ENCODE measurements at places on chromosomes 11 and 22.

DNA sequence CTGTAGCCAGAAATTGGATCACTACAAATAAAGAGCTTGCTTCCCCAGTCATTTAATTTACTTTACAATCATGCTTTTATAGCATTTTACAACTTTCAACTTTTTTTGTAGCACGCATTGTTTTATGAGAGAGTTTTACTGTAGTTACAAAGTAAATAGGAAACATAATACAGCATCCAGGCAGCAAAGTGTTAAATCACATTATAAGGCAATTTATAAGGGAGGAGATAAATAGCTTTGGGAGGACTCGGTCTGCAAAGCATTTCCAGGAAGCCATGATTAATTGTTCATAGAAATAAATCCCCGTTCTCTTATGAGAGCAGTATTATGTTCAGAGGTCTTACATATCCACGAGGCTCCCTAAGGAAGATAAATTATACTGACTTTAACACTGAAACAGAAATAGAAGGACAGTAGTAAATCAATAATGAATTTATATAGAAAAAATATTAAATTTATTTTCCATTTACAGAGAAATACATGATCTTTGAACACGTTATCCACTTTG is 792.6 kb upstream of the RAG2 start:
- no peak for DNase-seq

GRCh38 chr11:117230999-117231841 is 653 bp downstream of the PCSK7 start:
- no peak for DNase-seq

DNA sequence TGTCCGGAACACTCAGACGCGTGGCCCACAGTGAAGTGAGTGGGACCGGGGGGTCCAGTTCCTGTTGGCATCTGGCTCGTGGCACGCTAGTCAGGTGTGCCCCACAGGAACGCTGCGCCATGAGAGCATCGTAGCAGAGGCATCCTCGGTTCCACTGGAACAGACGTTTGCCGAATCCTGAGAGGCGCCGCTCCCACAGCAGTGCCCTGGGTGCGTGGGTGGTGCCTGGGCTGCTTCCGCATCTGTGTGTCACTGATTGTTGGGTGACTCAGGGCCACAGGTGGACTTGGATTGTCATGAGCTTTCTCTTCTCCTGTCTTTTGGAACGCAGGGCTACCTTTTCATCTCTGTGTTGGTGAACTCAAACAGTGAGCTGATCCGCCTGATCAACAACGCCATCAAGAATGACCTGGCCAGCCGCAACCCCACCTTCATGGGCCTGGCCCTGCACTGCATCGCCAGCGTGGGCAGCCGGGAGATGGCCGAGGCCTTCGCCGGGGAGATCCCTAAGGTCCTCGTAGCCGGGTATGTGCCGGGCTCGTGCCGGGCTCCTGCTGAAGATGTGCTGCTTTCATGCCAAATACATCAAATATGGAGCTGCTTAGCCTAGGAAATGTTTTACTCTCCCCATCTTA is 46.2 kb downstream of the AP2A2 start:
- no peak for DNase-seq

GRCh38 chr11:126172596-126173038 is 38.8 kb downstream of the RPUSD4 start:
- no peak for DNase-seq

GRCh38 chr11:100574894-100575769 is 112.0 kb upstream of the ARHGAP42 start:
- peak; percentile 59 for DNase-seq

DNA sequence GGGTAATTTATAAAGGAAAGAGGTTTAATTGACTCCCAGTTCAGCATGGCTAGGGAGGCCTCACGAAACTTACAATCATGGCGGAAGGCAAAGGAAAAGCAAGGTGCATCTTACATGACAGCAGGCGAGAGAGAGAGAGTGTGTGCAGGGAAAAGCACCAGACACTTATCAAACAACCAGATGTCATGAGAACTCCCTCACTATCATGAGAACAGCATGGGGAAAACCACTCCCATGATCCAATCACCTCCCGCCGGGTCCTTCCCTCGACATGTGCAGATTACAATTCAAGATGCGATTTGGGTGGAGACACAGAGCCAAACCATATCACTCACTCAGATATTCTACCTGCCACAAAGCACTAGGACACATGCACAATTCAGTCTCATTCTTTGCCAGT is 48.1 kb upstream of the HMGXB4 start:
- DNase-seq: no peak

DNA sequence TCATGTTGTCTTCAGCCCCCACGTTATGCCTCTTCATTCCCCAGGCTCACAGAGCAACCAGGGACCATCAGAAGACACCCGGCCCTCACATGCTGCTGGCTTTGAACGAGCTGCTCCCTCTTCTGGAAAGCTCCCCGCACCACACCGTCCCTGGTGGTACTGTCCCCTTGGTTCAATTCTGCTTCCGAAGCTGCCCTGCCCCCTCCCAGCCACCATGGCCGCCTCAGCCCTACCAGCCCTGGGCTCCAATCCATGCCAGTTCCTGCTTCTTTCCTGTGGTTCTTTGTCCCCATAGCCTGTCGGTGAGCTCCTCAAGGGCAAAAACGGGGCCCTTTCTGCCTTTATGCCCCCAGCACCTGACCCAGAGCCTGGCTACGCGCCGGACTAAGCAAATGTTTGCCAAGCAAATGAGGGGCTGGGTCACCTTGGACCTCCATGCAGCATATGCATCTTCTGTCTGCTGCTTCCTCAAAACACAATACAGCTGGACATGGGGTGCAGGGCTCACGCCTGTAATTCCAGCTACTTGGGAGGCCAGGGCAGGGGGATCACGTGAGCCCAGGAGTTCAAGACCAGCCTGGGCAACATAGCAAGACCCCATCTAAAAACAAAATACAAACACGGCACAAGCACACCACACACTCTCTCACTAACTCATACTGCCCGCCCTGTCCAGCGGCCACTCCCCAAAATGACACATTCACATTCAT is 21.3 kb downstream of the TNKS1BP1 start:
- DNase-seq: no peak

- no peak for DNase-seq
Observed at GRCh38 chr22:30326255-30326705, 461 bp downstream of the TBC1D10A start.

DNA sequence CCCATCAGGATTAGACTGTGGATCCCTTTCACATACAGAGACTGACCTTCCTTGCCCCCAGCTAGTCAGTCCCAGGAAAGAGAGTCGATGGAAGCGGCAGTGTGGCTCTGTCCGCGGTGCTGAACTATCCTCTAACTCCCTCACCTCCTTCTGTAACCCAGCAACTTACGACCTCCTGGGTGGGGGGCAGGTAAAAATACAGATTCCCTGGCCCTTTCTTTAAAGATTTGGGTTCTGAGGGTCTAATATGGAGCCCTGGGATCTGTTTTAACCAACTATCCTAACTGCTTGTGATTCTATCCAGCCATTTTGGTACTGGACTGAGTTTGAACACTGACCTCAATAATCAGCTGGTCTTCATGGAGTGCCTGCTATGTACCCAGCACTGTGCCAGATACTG is 23.2 kb downstream of the MFNG start:
- no peak for DNase-seq
